Naive thymus-derived CD4-positive, alpha-beta T cell (primary cell): ENCODE measurements at places on chromosomes 6 and 20. TPM values are rescaled to one million over a fixed set of nuclear protein-coding genes. Genes with fewer than 3 reads are reported as not detected.

- DNase-seq: no peak
Measured at GRCh38 chr20:2654384-2654822, 2.0 kb downstream of the NOP56 start.

DNA sequence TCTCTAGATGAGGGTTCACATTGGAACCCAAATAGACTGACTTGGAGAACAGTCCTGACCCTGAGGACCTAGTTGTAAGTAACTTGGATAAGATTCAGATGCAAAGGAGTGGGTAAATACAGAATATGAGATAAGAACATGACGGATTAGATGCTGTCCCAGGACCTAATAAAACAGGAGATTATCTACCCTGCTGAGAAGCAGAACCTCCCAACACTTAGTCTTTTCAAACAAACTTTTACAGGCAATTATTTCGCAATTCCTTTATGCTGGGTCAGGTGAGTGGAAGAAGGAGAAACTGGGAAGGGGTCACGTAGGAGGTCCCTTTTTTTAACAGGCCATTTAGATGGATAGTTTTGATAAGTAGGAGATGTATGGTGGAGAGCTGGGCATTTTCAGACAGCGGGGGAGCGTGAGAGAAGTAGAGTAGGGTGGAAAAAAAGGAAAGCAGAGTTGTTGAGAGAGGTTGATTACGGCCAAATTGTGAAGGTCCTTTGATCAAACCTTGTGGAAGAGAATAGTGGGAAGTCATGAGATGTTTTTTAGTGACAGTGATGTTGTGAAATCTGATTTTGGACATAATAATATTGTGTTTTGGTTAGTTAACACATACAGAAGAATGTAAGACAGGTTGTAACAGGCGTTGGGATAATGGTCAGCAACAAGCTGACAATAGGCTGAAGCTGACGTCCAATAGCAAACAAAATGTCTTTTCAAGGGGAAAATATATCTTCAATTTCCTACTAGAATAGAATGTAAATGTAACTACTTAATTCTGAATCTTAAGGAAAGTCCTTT, 32.8 kb downstream of the FAM83B start:
- no peak for DNase-seq

GRCh38 chr6:142633317-142633716, 311.7 kb downstream of the HIVEP2 start:
- no peak for DNase-seq

DNA sequence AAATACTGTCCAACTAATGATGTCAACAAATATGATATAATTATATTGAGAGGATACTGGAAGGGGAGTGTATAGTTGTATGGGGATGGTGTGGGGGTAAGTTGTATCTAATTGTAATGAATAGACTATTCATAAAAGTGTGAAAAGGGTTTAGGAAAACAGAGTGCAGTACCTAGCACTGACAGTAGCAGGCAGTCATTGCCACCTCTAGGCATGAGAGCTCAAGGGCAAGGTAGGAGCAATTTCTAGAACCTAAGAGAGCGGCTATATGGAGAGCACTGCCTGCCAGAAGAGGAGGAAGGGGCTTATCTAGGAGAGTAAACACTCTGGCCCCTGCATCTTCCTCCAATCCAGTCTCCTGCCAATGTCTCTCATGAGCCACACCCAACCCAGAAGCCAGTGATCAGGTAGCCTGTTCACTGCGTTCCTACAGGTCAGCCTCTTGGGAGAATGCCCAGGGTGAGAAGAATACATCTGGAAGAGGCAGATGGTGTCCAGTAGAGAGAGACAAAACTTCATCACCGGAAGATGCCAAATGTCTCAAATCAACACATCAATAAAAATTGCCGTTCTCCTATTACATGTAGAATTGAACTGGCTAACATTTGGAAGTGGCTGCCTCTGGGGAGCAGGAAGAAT, 200.0 kb downstream of the LY86 start:
- DNase-seq: peak; percentile 19

- DNase-seq: no peak
Measured at GRCh38 chr20:59120491-59120890, 43.1 kb upstream of the ZNF831 start.

- DNase-seq: no peak
Measured at GRCh38 chr20:1327827-1328679, 886 bp downstream of the SDCBP2 start.

DNA sequence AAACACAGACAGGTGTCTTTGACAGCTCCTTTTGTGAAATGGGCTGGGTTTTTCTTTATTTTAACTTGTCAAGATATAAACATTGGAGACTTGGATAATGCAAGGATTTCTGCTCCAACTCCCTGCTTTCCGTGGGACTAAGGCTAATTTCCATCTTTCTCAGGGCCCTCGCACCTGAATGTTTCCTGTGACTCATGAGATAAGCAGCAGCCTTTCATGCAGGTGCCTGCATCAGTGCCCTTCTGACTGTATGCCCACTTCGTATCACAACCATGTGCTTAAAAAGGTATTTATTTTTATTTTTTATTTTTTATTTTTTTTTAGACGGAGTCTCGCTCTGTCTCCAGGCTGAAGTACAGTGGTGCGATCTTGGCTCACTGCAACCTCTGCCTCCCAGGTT, 736.1 kb downstream of the DOK5 start:
- DNase-seq: no peak

GRCh38 chr20:53806683-53807401, 213.2 kb upstream of the ZNF217 start:
- DNase-seq: no peak

- no peak for DNase-seq
Measured at GRCh38 chr6:39182604-39183003, 46.7 kb downstream of the KCNK5 start.

DNA sequence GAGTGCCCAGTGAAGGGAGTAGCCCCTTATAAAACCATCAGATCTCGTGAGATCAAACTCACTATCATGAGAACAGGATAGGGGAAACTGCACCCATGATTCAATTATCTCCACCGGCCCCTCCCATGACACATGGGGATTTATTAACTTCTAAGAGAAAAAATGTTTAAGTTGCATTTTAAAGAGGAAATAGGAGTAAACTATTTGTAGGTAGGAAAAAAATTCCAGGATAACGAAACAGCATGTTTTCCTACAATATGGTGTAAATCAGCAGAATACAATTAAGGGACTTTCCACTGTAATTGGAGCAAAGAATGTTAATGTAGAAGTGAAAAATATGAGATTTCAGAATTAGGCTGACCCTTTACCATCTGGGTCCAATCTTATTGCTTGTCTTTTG, 63.9 kb downstream of the FBXO5 start:
- DNase-seq: no peak

DNA sequence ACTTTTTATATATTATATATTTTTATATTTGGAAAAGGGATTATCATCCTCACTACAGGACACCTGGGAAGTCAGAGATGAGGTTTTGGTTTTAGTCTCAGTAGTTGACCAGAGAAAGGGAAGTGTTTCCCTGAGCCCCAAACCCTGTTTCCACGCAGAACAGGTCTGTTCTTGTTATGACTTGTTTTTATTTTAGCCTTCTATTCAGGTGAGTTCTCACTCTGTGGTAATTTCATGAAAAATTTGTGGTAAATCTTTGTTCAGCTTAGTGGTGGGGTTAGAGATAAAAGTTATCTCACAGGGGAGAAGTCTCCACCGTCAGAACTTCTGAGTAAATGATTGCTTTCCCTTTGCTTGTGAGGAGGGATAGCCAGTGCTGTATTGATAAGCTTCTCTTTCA, 224.9 kb downstream of the FARS2 start:
- DNase-seq: no peak

DNA sequence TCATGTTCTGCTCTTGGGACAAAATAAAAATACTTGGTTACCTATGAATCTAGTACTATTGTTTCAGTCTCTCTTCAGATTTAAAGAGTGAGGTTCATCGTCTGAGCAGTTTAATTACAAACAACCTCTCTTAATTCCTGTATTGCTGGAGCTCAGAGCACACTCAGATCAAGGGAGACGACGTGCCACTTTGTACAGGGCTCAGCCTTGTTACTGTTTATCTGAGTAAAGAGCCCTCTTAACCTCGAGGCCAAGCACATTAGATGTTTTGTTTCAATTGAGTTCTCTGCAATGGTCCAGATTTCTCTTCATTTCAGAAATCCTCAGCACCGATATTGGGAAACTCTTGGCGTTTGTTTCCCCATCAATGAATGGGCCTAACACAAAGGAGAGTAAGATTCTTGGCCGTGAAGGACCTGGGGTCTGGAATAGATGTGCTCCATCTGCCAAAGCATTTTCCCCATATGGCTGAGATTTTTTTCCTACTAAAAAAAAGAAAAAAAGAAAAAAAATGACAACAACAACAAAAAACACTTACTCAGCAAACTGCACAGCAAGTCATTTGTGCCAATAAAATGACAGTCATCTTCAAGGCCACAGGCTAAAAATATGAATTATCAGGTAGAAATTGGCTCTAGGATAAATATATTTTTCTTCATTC, 82.6 kb upstream of the CCN6 start:
- no peak for DNase-seq

- no peak for DNase-seq
Measured at GRCh38 chr6:163165922-163166321, 248.6 kb upstream of the QKI start.

DNA sequence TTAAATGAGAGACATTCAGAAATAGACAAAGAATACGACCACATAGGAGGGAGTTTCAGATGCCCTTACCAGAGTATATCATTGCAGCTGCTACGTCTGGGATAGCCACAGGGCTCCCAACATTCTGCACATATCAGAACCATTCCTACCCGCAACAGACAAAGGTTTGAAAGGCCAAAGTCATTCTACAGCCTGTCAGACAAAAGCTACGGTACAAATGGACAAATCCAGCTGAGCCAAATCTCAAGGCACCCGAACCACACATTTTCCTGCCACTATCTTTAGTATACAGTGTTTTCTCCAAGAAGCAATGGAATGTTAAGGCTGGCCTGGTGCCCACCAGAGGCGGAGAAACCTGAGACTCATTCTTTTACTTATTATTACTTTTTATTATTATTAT, 30.5 kb upstream of the LYRM2 start:
- DNase-seq: no peak

DNA sequence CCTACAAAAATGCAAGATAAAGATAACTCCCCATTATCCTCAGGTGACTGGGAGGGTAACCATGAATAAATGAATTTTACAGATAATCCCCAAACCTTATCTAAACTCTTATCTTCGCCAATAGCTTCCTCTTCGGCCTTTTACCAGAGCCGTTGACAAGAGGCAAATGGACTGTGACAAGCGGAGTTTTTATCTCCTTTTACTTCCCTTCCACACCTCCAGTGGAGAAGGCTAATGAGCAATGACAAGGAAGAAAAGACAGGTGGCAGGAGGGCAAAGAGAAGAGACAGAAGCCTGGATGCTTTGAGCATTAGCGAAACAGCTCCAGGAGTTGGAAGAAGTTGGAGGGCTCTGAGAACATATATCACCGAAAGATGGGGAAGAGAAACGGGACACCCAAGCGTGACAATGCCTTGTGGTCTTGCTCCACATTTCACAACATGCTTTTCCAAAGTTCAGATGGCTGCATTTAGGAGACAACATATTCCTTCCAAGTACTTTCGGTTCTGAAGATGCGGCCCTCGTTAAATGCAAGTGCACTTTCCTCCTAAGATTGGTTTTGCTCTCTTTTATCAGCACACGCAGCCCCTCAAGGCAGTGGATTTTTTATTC, 69.2 kb downstream of the PRDM1 start:
- no peak for DNase-seq

GRCh38 chr20:1319051-1319450, 9.9 kb downstream of the SDCBP2 start:
- no peak for DNase-seq

DNA sequence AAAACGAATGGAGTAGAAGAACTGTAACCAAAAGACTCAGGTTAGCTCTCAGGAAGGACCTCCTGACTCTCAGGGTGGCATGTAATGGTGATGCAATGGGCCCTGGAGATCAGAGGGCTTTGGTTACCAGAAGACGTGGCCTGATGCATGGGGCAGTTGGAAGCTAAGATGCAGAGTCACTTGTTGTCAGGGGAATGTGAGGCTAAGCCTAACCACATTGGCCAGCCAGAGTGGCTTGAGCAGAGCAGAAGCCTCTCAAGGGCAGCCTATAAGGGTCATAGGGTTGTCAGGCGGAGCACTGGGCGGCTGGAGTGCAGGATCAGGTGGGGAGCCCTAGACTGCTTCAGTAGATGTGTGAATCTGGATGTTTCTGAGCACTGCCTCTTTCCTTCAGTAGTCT, 5.9 kb downstream of the CNBD2 start:
- DNase-seq: no peak

DNA sequence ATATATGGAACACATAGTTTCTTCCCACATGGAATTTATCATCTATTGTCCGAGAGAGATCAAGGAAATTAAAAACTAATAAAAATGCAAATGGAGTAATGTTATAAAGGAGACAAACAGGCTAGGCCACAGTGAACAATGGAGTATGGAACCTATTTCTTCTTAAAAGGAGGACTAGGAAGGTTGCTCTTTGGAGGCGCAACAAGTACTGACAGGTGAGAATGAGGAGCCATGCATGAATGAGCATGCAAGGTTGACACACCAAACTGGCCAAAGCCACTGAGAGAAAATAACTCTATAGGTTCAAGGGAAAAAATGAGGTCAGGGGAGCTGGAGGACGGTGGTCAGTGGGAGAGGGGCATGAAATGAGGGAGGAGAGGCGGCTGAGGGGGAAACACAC, 40.9 kb downstream of the PSMB1 start:
- no peak for DNase-seq

- DNase-seq: peak; percentile 61
Measured at GRCh38 chr6:147322299-147323162, 118.3 kb downstream of the STXBP5 start.

- no peak for DNase-seq
Measured at GRCh38 chr20:16607364-16608276, 34.4 kb upstream of the KIF16B start.

GRCh38 chr6:40328386-40328985, 258.7 kb downstream of the LRFN2 start:
- DNase-seq: peak; percentile 3

DNA sequence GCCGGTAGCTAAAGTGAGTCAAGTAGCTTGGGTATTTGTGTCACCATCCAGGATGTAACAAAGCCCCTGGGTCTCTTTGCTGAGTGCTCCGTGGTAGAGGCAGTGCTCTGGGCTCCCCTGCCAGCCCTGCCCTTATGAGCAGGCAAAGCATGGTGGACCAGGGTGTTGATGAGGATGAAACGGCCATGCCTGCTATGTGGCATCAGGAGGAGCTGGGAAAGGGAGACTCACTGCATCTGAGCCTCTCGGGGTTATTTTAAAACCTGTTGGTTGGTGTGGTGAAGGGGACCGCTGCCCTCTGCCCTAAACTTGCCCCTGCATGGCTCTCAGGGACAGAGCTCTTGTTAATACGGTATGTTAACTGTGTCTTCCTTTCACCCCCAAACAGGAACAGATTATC, 143.1 kb downstream of the DTNBP1 start:
- no peak for DNase-seq

GRCh38 chr20:35618263-35619131, 2.9 kb downstream of the SPAG4 start:
- DNase-seq: no peak

GRCh38 chr6:106792536-106793236, 163.3 kb downstream of the QRSL1 start:
- DNase-seq: no peak

GRCh38 chr6:109236115-109237076, 141.1 kb downstream of the CEP57L1 start:
- DNase-seq: no peak

GRCh38 chr6:15874821-15875220, 212.0 kb upstream of the DTNBP1 start:
- no peak for DNase-seq

Gene UBE3D
- 9.3 TPM for total RNA-seq

Gene HLA-DQA1
- 43.4 TPM for total RNA-seq

Gene C6orf62
- total RNA-seq: 133 and 135 TPM in 2 replicates

Gene PERP
- 0.46 TPM for total RNA-seq

Gene ANKEF1
- total RNA-seq: 2.7 and 2.8 TPM in 2 replicates

Gene CRISP3
- not detected for total RNA-seq

Gene C6orf141
- total RNA-seq: 0.29 and 0.51 TPM in 2 replicates

Gene PTCHD4
- total RNA-seq: not detected

Gene ZGPAT
- total RNA-seq: 43.3 TPM
